ENCODE measurements at places on chromosomes 4 and X. TPM values are rescaled to one million over a fixed set of nuclear protein-coding genes. Genes with fewer than 3 reads are reported as not detected.

POU4F2 gene
- not detected for total RNA-seq

PRRG3 gene
- total RNA-seq: 1.4 TPM

DCAF4L1 gene
- 0.38 TPM for total RNA-seq

MAGEA2 gene
- total RNA-seq: not detected

CT83 gene
- total RNA-seq: not detected

DMRTC1 gene
- total RNA-seq: 0.61 TPM

GLRB gene
- total RNA-seq: 6.5 TPM

TRIM2 gene
- 35.9 TPM for total RNA-seq

DNA sequence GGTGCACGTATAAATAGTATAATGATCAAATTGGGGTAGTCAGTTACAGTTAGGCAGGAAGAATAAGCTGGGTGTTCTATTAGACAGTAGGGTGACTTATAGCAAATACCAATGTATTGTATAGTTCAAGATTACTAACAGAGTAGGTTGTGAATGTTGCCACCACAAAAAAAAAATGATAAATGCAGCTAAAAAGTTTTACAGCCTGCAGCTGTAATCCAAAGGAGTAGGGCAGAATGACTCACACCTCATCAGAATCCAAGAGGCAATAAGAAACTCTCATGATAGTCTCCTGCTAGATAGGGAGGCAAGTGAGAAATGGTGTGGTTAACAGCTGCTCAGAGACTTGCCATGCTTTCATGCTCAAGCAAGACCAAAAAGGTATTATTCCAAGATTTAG lies 19.6 kb upstream of the TCEAL4 start:
- no peak for DNase-seq

DNA sequence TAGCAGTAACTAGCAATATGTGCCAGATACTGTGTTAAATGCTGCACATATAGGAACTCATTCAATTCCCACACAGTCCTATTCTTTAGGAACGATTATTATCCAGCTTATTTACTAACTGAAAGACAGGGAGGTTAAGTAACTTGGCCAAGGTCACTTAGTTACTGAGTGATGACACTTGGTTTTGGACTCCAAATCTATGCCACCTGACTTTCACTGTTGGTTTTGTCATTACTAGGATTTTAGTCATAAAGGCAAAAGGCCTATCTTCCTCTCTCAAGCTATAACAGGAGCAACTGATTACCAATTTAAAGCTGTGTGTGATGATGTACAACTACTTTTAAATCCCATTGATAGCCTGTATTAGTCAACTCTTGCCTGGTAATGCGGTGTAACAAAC lies 138.9 kb upstream of the STX18 start:
- DNase-seq: no peak

- DNase-seq: no peak
Measured at GRCh38 chrX:154305541-154306205, 10.1 kb downstream of the TKTL1 start.

DNA sequence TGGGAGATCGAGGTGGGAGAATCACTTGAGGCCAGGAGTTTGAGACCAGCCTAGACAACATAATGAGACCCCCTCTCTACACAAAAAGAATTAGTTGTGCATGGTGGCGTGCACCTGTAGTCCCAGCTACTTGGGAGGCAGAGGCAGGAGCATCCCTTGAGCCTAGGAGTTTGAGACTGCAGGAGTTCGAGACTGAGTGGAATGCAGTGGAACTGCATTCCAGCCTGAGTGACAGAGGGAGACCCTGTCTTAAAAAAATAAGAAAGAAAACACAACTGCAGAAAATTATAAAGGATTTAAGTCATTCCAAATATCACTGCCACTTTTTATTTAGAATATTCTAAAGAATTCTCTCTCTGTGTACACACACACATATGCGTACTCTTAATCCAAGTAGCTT lies 18.4 kb downstream of the HPRT1 start:
- DNase-seq: no peak

- DNase-seq: no peak
Measured at GRCh38 chrX:10922835-10923234, 188.3 kb upstream of the HCCS start.

DNA sequence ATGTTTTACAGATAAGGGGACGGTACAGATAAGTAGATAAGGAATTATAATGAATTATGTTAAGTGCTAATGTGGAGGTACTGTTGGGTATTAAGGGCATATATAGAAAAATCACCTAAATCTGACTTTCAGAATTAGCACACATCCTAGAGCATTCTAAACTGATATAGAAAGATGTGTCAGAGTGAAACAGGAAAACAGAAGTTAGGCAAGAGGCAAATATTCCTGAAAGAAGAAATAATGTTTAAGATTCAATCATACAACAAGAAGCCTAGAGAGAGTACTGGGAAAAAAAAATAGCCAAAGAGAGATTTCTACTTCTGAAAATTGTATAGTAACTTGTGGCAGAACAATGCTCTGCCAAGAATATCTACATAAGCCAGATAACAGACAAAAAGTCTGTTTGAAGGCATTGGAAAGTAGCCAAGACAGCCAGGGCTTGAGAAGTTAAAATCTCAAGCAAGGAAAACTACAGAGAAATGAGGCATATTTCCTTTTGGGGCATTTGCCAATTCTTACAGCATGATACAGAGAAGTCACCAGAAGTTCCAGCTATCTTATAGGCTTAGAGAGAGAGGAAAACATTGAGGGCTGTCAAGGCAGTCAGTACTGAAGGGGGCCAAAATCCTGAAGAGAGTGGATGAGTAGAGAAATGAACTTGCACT lies 646.0 kb downstream of the RPA4 start:
- no peak for DNase-seq

DNA sequence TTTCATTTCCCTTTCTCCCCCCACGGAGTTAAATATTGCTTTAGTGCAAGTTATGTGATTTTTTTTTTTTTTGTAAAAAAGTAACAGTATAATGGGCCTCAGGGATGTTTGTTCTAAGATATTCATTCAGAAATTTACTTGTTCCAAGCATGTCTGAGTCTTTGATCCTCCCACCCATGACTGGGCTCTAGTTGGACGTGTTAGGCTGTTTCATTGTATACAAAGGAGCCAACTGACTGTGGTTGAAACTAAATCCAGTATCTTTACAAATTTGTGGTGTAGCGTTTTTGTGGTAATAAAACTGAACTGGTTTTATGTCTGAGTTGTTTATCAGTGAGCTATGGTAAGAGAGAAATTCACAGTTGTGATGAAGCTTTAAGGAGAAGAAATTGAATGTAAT lies 74.1 kb downstream of the DOCK11 start:
- DNase-seq: no peak

- DNase-seq: no peak
Measured at GRCh38 chrX:20712811-20713210, 446.1 kb upstream of the RPS6KA3 start.

DNA sequence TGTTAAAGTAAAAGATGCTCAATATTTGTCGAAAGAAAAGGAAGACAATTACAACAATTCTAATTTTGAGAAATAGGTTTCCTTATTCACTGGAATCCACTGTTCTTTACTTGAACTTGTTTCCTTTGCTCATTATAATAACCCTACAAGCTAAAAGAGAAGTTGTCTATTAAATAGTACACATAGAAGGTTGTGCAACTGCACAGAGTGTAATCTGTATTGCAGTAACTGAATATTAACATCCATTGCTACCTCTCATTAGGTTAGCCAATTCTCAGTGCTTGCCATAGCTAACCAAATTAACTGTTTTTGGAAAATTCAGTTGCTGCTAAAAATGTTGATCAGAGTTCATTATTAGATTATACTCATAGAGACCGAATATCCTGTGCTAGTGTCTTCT lies 120.0 kb downstream of the PDLIM5 start:
- DNase-seq: no peak
